Transverse colon (tissue), 4 donors: ENCODE measurements at places on chromosomes 16 and 17. TPM values are rescaled to one million over a fixed set of nuclear protein-coding genes. Genes with fewer than 3 reads are reported as not detected.

- no peak overlapping the region for H3K4me3 ChIP-seq
- no peaks in the 10 kb centered on the region for H3K36me3 ChIP-seq
- no peak overlapping the region for H3K27ac ChIP-seq
- H3K4me1 ChIP-seq: no peaks in the 10 kb centered on the region
- DNase-seq: no peak
These were observed 21.0 kb upstream of the YWHAE start for GRCh38 chr17:1420981-1421380.

The LIG3 gene
- total RNA-seq: 25.1 TPM

GRCh38 chr16:85152414-85153030 is 40.2 kb upstream of the CIBAR2 start:
- no peaks in the 10 kb centered on the region for H3K27me3 ChIP-seq
- H3K36me3 ChIP-seq: no peaks in the 10 kb centered on the region
- peak overlapping the region; percentile 47 for H3K27ac ChIP-seq
- no peak for DNase-seq
- H3K4me1 ChIP-seq: peaks cover 5% of the 10 kb centered on the region

The NPIPA2 gene
- 1.6 TPM for total RNA-seq

The NTN3 gene
- not detected for total RNA-seq

- no peaks in the 10 kb centered on the region for H3K36me3 ChIP-seq
- peaks cover 86% of the 10 kb centered on the region for H3K4me1 ChIP-seq
- no peaks in the 10 kb centered on the region for H3K27me3 ChIP-seq
- H3K4me3 ChIP-seq: no peak overlapping the region
- DNase-seq: peak; percentile 57
- peak overlapping the region; percentile 88 for H3K27ac ChIP-seq
These were observed 20.9 kb downstream of the HSD11B2 start for GRCh38 chr16:67451704-67452435.

GRCh38 chr16:84597931-84598351 is 19.9 kb downstream of the COTL1 start:
- peak overlapping the region; percentile 79 for H3K27ac ChIP-seq
- no peaks in the 10 kb centered on the region for H3K36me3 ChIP-seq
- H3K4me3 ChIP-seq: no peak overlapping the region
- H3K4me1 ChIP-seq: peaks cover 61% of the 10 kb centered on the region
- no peaks in the 10 kb centered on the region for H3K27me3 ChIP-seq

DNA sequence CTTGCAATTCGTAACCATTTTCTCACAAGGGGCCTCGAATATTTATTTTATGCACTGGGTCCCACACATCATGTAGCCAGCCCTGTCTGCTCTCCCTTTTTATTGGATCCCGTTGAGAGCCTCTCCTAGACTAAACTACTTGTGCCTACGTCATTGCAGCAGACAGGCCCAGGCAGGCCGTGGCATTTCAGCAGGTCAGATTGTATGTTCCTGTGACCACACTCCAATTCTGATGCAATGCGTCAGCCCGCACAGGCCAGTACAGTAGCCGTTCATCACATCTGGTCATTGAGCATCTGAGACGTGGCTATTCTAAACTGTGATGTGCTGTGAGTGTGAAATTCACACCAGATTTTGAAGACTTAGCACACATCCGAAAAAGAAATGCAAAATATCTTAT is 42.2 kb downstream of the ABAT start:
- H3K4me1 ChIP-seq: no peaks in the 10 kb centered on the region
- no peak for DNase-seq
- H3K4me3 ChIP-seq: no peak overlapping the region
- H3K36me3 ChIP-seq: no peaks in the 10 kb centered on the region
- no peak overlapping the region for H3K27ac ChIP-seq
- H3K27me3 ChIP-seq: no peaks in the 10 kb centered on the region

The MMP2 gene
- 73.2 TPM for total RNA-seq

The HOXB13 gene
- total RNA-seq: 5.7 TPM

The TMEM256 gene
- total RNA-seq: 70.5 TPM

- no peak overlapping the region for H3K4me3 ChIP-seq
- peaks cover 6% of the 10 kb centered on the region for H3K36me3 ChIP-seq
- DNase-seq: no peak
- peaks cover 14% of the 10 kb centered on the region for H3K4me1 ChIP-seq
- no peak overlapping the region for H3K27ac ChIP-seq
These were observed 17.4 kb downstream of the CRK start for GRCh38 chr17:1438593-1439083.

The SPATA2L gene
- 40.7 TPM for total RNA-seq

DNA sequence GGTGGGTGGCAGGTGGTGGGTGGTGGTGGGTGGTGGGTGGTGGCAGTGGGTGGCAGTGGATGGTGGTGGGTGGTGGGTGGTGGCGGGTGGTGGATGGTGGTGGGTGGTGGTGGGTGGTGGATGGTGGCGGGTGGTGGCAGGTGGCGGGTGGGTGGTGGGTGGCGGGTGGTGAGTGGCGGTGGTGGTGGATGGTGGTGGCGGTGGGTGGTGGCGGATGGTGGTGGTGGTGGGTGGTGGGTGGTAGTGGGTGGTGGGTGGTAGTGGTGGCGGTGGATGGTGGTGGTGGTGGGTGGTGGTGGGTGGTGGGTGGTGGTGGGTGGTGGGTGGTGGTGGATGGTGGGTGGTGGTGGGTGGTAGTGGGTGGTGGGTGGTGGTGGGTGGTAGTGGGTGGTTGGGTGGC is 423.8 kb upstream of the PSMD7 start:
- no peak overlapping the region for H3K27ac ChIP-seq
- H3K27me3 ChIP-seq: no peaks in the 10 kb centered on the region
- H3K4me1 ChIP-seq: no peaks in the 10 kb centered on the region
- no peak for DNase-seq

The NME3 gene
- 286 TPM for total RNA-seq

DNA sequence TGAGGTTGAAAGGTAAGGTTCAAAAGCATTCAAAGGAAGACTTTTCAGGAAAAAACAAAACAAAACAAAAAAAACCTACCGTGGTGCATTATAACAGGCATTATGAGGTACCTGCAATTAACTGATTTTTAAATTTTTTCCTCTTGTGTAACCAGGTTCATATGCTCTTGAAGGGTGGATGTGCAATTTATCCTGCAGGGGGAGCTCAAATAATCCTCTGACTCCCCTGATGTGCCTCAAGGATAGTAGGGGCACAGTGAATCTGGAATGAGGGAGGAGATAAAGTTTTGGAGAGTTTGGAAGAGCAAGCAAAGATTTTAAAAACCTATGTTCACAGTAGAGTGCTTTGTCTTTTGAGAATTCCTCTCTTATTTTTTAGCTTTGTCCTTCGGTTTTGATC is 1349.4 kb downstream of the CDH8 start:
- no peaks in the 10 kb centered on the region for H3K4me1 ChIP-seq
- no peaks in the 10 kb centered on the region for H3K36me3 ChIP-seq
- H3K27ac ChIP-seq: no peak overlapping the region
- no peaks in the 10 kb centered on the region for H3K27me3 ChIP-seq

DNA sequence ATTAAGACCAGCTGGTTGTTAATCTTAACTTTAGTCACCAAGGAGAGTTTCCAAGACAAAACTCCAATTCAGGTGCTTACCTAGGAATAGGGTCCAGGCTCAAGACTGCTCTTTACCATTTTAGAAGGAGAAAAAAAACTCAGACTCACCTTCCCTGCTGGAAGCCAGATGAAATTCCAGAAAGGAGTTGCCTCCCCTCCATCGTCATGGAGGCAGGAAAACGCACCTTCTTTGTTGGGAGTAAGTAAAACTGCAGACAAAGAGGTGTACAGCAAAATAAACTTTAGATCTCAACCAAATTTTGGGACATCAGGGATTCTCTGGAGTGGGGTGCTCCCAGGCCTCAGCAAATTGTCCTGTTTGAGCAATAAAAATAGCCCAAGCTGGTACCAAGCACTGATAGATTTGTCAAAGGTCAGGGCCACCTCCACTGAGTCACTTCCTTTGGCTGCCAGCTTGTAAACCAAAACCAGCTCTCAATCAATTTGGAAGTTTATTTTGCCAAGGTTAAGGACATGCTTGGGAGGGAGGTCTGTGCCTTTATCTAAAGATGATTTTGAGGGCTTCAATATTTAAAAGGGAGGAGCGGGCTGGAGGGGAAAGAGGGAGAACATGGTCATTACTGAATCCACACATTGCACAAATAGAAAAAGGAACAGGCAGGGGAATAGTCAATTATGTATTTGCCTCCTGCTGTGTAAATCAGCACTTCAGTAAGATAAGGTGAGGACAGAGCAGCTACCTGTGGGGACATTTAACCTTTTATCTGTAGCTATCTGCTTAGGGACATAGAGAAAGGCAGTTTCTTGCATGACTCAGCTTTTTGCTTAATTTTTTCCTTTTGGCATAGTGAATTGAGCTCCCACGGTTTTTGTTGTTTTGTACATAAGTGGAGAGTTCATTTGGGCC is 1.5 kb upstream of the ALDH3A2 start:
- peaks cover 14% of the 10 kb centered on the region for H3K4me1 ChIP-seq
- peak overlapping the region; percentile 90 for H3K27ac ChIP-seq
- peak overlapping the region; percentile 77 for H3K4me3 ChIP-seq
- H3K27me3 ChIP-seq: no peaks in the 10 kb centered on the region
- H3K36me3 ChIP-seq: no peaks in the 10 kb centered on the region

GRCh38 chr17:29571883-29572681 is 3.6 kb downstream of the TP53I13 start:
- peak; percentile 12 for DNase-seq
- H3K27ac ChIP-seq: no peak overlapping the region
- no peak overlapping the region for H3K4me3 ChIP-seq
- peaks cover 12% of the 10 kb centered on the region for H3K36me3 ChIP-seq
- H3K27me3 ChIP-seq: no peaks in the 10 kb centered on the region
- peaks cover 28% of the 10 kb centered on the region for H3K4me1 ChIP-seq

DNA sequence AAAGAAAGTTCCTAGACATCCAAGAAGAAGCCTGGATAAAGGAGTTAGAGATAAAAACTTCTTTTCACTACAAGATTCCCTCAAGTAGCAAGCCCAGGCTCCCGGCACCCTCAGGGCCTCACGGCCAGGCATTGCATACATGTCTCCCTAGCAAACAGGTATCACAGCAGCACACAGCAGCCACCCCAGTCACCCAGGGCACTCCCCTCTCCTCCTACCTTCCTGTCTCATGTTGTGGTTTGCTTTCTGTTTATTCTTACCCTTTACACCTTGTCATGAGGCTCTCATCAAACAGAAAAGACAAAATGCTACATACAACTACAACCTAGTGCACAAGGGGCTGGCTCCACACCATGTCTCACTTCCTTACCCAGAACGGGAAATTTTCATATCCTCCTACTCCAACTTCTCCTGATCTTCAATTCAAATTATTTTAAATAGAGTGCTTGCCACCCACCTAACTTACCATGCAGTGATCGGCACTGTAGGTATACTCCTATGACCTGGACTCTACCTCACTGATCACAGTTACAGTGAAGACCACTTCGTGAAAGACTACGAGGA is 42.7 kb downstream of the XPO6 start:
- no peaks in the 10 kb centered on the region for H3K36me3 ChIP-seq
- no peak overlapping the region for H3K27ac ChIP-seq
- no peak for DNase-seq
- H3K4me3 ChIP-seq: no peak overlapping the region
- H3K27me3 ChIP-seq: no peaks in the 10 kb centered on the region
- H3K4me1 ChIP-seq: no peaks in the 10 kb centered on the region

- H3K4me3 ChIP-seq: no peak overlapping the region
- no peaks in the 10 kb centered on the region for H3K4me1 ChIP-seq
- H3K27ac ChIP-seq: peak overlapping the region; percentile 41
- no peaks in the 10 kb centered on the region for H3K27me3 ChIP-seq
These were observed 190.0 kb downstream of the C16orf95 start for GRCh38 chr16:87127061-87127765.

DNA sequence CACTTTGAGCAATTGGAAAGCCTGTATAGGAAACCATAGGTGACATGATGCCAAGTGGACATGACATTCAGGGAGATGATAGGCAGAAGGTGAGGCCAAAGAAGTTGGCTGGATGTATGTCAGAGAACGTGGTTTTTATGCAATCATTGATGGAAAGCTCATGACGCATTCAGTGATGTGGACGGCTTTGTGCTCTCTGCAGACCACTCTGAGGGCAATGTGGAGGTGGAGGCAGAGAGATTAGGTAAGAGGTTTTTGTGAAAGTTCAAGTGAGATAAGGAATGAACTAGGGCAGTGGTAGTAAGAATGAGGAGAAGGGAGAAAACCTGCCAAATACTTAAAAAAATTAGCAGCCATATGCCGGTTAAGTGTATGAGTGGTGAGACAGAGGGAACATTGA is 99.0 kb downstream of the PRKCA start:
- no peak for DNase-seq
- H3K4me1 ChIP-seq: peaks cover 15% of the 10 kb centered on the region
- no peaks in the 10 kb centered on the region for H3K27me3 ChIP-seq
- H3K27ac ChIP-seq: no peak overlapping the region

The ZNF469 gene
- total RNA-seq: 0.75 TPM

The HOXB4 gene
- total RNA-seq: not detected

DNA sequence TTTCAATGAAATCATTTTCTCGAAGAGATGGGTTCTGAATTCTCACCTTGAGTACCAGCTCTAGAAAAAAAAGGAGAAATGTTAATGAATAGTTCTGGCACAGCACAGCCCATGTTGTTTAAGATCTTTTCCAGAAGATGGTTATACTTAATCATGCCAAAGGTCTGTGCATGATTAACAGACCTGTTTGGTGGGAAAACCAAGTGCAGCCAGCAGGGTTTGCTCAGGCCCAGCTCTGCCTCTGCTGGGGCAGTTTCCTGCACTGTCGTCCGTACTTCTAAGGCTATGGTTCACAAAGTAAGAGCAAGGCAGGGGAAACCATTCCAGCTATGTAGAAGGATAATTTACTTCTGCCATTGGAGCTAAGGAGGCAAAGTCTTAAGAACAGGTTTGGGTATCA is 10.7 kb downstream of the ANKRD40 start:
- H3K4me1 ChIP-seq: peaks cover 37% of the 10 kb centered on the region
- H3K27ac ChIP-seq: peak overlapping the region; percentile 88
- H3K27me3 ChIP-seq: no peaks in the 10 kb centered on the region
- no peak for DNase-seq
- no peak overlapping the region for H3K4me3 ChIP-seq

- peaks cover 8% of the 10 kb centered on the region for H3K4me1 ChIP-seq
- peak; percentile 79 for DNase-seq
- no peaks in the 10 kb centered on the region for H3K36me3 ChIP-seq
- no peak overlapping the region for H3K27ac ChIP-seq
- H3K4me3 ChIP-seq: no peak overlapping the region
These were observed 4.7 kb upstream of the GFAP start for GRCh38 chr17:44919885-44920564.

The EVI2B gene
- 21.0 TPM for total RNA-seq

GRCh38 chr17:50426814-50427787 is 1.1 kb downstream of the ACSF2 start:
- peak overlapping the region; percentile 88 for H3K27ac ChIP-seq
- peaks cover 7% of the 10 kb centered on the region for H3K4me1 ChIP-seq
- H3K4me3 ChIP-seq: peak overlapping the region; percentile 76
- no peaks in the 10 kb centered on the region for H3K27me3 ChIP-seq

- H3K27me3 ChIP-seq: no peaks in the 10 kb centered on the region
- H3K27ac ChIP-seq: peak within 1 kb of the TSS; percentile 89
- peak; percentile 97 for DNase-seq
- H3K4me3 ChIP-seq: peak within 1 kb of the TSS; percentile 55
These were observed at the start of gene SKA2 for GRCh38 chr17:59154721-59155438. SKA2 (minus strand) TSS chr17:59155186; CDS start chr17:59155163, 23 bp downstream.
